ENCODE measurements at places on chromosomes 16 and 17.
A peak's percentile ranks its signal among the peaks of the same experiment; 100 is the strongest.

DNA sequence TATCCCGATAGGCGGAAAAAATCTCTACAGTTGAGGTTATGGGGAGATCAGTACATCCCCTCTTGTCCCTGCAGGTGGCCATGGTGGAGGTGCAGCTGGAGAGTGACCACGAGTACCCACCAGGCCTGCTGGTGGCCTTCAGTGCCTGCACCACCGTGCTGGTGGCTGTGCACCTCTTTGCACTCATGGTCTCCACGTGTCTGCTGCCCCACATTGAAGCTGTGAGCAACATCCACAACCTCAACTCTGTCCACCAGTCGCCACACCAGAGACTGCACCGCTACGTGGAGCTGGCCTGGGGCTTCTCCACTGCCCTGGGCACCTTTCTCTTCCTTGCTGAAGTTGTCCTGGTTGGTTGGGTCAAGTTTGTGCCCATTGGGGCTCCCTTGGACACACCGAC lies 4.2 kb downstream of the ORAI3 start:
- no peak for DNase-seq

DNA sequence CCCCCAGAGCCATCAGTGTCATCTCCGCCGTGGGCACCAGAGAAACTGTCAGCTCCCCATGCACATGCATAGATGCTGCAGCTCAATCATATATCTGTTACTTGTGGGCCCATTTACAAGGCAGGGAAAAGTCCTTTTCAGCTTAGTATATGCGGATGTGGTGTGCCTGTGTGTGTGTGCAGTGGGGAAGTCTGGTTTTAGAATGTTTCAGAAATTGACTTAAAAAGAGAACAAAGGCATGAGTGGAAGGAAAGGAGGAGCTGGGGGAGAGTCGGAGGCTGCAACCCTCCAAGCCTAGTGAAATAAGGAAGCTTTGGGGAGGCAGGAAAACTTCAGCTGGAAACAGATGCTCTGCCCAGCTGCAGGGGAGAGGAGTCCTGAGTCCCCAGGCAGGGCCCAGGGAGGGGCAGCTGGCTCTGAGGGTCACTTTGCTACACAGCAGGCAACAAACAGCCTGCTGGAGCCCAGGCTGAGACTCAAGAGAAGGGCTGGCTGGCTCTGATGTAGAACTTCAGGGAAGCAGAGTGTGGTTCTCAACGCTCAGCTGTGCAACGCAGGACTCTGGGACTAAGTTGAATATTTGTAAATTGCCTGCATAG lies 11.1 kb upstream of the CD300LD start:
- DNase-seq, result no peak

- no peak for DNase-seq
Observed at GRCh38 chr16:15498427-15499175, 64.2 kb downstream of the BMERB1 start.

DNA sequence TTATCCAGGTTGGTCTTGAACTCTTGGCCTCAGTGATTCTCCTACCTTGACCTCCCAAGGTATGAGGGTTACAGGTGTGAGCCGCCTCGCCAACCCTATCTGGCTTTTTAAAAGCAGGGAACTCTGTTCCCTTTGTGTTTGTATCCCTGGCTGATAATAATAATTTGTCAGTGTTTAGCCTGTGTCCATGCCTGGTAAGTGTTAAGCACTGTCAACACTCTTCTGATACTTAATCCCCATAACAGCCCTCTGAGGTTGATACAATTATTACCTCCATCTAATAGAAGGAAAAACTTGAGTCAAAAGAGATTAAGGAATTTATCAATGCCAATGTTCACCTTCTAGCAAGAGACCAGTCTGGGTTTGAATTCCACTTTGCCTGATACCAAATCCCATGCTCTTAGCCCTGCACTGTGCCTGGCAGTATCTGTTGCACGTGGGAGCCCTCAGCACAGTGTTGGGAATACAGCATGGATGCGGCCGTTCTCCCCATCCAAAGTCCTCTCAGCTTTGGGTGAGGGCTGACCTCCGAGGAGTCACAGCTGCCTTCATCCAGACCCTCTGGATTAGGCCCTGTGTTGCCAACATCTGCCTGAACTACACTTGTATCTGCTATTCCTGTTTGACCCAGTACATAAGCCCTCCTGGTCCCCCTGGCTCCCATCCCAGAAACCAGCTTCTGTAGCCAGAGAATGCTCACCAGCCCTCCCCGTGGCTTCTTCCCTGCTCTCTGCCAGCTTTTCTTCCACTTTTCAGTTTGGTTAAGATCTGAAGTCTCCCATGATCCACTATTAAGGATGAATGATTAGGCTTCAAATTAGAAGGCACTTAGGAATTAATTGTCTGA lies 335.6 kb upstream of the ASIC2 start:
- no peak for DNase-seq

DNA sequence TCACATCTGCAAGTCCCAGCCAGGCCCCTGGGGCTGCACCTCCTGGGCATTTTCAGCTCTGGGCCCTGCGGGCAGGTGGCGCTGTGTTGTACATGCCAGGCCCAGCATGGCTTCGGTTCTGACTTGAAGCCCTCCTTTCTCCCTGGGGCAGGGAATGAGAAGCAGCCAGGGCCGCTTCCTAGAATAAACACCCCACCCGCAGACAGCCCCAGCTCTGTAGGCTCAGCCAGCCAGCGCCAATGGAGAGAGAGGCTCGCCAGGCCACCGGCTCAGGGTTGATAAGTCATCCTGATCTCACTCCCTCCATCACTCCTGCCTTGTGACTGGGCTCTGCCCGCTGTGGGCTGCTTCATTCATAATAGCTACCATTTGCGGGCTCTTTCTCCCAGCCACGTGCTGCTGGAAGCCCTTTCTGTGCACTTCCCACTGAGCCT lies 6.0 kb upstream of the GLIS2 start:
- no peak for DNase-seq

- DNase-seq, result no peak
Observed at GRCh38 chr16:88533932-88534637, 36.1 kb upstream of the ZC3H18 start.

DNA sequence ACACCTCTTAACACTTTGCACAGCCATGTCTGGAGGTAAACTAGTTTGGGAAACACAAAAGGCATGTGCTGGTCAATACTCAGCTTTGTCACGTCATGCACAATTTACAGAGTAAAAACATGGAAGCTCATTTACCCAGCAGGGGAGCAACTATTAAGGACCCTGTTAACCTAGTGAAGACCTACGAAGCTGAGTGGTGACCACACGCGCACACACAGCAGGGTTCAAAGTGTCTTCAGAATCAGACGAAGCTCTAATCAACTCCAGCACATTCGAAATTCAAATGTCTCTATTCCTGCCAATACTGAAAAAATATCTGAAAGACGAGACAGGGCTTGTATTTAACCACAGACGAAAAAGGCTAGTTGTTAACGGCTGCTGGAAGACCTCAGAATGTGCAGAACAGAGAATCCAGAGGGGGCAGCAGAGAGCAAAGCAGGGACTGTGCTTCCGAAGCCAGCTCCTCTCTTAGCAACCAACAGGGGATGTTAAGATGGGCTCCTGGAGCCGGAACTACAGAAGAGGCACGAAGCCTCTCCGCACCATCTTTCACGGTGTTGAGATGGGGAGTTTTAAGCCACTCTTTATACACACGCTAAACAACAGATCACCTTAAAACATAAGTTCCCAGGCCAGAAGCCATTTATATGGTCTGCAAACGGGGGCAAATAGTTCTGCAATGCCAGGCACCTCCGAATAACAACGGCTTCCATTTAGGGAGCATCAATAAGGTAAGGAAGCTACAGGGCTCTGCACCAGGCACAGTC lies 45.7 kb downstream of the CMTM4 start:
- no peak for DNase-seq

GRCh38 chr16:9463461-9463860 lies 372.0 kb downstream of the HAPSTR1 start:
- DNase-seq, result no peak

GRCh38 chr16:68086336-68086841 lies 1.2 kb downstream of the NFATC3 start:
- DNase-seq, result no peak

- no peak for DNase-seq
Observed at GRCh38 chr16:23105309-23105708, 43.9 kb downstream of the USP31 start.

GRCh38 chr17:64496348-64496785 lies 487 bp downstream of the POLG2 start:
- no peak for DNase-seq

DNA sequence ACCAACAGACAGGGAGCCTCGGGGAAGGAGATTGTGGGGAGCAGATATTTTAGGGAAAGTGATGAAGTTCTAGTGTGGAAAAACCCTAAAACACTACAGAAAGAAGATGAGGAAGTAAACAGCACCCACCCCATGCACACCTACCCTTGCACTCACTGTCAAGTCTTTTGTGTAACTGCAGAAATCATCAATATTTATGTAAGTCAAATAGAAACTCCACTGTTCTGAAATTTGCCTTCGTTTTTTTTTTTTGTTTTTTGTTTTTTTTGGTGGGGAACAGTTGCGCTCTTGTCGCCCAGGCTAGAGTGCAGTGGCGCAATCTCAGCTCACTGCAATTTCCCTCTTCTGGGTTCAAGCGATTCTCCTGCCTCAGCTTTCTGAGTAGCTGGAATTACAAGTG lies 273.4 kb downstream of the CPPED1 start:
- DNase-seq, result no peak

DNA sequence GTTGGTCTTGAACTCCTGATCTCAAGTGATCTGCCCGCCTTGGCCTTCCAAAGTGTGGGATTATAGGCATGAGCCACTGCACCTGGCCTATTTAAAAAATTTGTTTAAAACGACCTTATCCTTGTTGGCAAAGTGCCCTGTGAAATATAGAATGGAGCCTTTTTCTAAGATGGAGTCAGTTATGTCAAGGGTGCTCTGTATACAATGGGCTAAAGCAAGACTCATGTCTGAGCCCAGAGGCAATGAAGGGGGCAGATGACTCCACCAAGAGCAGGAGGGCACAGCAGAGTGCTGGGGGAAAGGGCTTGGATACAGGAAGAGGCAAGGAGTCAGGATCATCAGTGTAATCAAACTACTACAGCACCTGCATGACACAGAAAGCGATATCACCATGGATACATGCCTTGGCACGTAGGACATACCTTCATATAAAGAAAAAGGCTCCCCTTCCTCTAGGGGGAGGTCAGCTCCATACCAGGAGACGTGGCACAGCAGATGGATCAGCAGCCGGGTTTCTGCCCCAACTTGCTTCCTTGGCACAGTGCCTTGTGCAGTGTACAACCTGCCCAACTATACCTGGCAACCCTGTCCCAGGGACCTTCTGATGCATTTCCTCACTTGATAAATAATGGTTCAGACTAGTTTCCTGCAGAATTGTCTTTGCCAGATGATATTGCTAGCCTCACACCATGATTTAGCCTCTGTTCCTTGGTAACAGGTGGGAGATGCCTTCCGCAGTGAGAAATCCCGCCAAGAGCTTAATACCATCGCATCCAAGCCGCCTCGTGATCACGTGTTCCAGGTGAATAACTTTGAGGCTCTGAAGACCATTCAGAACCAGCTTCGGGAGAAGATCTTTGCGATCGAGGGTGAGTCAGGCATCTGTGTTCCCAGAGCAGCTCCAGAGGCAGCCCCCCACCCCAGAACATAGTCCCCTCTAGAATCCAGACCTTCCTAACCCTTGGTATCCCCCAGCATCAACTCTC lies 15.3 kb downstream of the ITGAM start:
- DNase-seq, result peak; percentile 42

DNA sequence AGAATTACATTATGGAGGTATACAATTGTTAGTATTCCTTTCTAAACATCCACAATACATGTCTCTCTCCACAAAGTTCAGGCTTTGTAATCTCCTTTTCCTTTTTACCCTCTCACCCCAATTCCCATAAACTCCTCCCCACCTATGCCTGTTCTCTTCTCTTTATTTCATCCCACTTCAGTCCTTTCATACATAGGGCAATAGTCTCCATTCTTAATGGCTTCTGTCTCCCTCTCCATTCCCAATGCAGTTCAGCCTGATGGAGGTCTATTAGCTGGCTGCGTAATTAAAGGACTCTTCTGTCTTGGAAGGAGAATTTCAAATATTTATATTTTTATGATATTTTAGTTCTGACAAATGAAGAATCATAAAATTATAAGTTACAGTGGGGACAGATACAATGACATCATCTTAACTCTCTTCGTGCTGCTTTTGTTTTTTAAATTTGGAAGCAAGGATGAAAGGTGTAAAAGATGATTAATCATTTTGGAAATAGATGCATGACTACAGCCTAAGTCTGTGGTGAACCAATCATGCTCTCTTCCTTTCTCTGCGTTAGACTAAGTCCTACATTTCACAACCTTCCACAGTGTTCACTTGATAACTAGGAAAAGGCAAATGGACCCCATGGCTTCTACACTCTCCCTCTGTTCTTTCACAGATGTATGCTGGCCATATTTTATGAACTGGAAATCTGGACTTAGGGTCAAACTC lies 11.2 kb upstream of the FAM20A start:
- DNase-seq, result no peak

GRCh38 chr17:17840751-17841591 lies 4.2 kb upstream of the SREBF1 start:
- no peak for DNase-seq

GRCh38 chr17:57485566-57485865 lies 229.2 kb downstream of the MSI2 start:
- no peak for DNase-seq

- no peak for DNase-seq
Observed at GRCh38 chr17:3800362-3801271, at the start of gene ITGAE. Gene ITGAE, minus strand, starts transcription at chr17:3801188. Its CDS starts 44 bp downstream, at chr17:3801144.

- no peak for DNase-seq
Observed at GRCh38 chr16:86662195-86662594, 83.8 kb downstream of the FOXL1 start.

DNA sequence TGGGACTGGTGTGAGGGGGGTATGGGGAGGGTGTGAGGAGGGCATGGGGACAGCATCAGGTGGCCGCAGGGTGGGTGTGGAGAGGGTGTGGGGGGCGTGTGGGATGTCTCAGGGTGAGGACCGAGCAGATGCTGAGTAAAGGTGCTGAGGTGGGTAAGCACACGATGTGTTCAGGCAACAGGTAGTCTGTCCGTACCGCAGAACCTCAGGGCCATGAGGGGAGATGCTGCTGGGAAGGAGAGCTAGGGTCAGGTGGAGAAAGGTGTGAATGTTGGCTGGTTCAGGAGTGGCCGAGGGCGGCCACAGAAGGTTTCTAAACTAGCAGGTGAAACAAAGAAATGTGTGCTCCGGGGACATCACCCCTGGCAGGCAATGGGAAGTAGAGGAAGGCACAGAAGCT lies 80.0 kb upstream of the CDH5 start:
- peak; percentile 72 for DNase-seq

DNA sequence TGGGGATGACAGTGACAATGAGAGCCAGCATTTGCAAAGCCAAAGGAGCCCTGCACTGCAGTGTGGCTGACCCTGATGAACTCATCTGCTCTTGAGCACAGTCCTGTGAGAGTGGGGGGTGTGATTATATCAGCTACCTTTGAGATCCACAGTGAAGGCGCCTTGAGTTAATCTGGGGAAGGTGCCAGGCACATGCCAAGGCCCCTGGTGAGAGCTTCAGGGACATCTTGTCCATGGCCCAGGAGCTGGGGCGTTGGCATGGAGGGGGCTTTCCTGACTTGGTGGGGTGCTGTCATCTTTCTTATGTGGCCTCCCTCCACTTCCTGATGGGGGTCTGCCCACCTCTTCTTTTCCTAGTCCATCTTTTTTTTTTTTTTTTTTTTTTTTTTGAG lies 86.5 kb downstream of the SNX29 start:
- DNase-seq, result no peak

- peak; percentile 89 for DNase-seq
Observed at GRCh38 chr17:45367216-45367615, 50.4 kb upstream of the MAP3K14 start.
